Testis (tissue), 5 donors: ENCODE measurements at places on chromosomes 5 and 9. TPM values are rescaled to one million over a fixed set of nuclear protein-coding genes. Genes with fewer than 3 reads are reported as not detected.
A peak's percentile ranks its signal among the peaks of the same experiment; 100 is the strongest.

ACOT12 gene
- total RNA-seq = 0.31 TPM

TSLP gene
- total RNA-seq = 1.7 TPM

GRM6 gene
- total RNA-seq = 0.47 TPM

SPATA31C1 gene
- total RNA-seq = 13.5 TPM

GPRIN1 gene
- 5.7 TPM for total RNA-seq

MELK gene
- total RNA-seq = 18.8 TPM

UBE2R2 gene
- total RNA-seq = 72.6 TPM

- H3K4me1 ChIP-seq = no peaks in the 10 kb centered on the region
- no peak overlapping the region for H3K27ac ChIP-seq
- H3K36me3 ChIP-seq = no peaks in the 10 kb centered on the region
- H3K4me3 ChIP-seq = no peak overlapping the region
Measured at GRCh38 chr9:108400297-108400696, 455.5 kb downstream of the ACTL7B start.

- no peak overlapping the region for H3K4me3 ChIP-seq
- no peaks in the 10 kb centered on the region for H3K27me3 ChIP-seq
- DNase-seq = no peak
- H3K27ac ChIP-seq = no peak overlapping the region
- no peaks in the 10 kb centered on the region for H3K4me1 ChIP-seq
Measured at GRCh38 chr5:95595289-95595931, 24.5 kb upstream of the GPR150 start.

- H3K4me1 ChIP-seq = peaks cover 5% of the 10 kb centered on the region
- no peak overlapping the region for H3K27ac ChIP-seq
- H3K4me3 ChIP-seq = no peak overlapping the region
Measured at GRCh38 chr5:149576021-149576420, 5.3 kb upstream of the ARHGEF37 start.

DNA sequence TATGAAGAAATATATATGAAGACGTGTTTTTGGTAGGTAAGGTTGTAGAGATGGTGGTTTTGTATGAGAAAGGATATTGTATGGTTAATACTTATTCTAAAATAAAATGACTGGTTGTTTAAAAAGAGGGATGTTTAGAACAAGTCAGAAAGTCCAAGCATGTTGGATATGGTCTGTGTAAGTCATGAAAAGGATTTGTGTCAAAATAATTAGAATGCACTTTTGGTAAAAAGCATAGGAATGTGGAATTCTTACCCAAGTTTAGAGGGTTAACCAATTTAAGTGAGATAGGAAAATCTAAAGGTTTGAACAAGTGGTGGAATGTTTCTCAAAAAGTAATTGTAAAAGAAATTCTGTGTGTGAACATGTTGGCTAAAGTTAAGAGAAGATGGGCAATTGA lies 1556.5 kb upstream of the C9orf72 start:
- H3K4me3 ChIP-seq = no peak overlapping the region
- no peaks in the 10 kb centered on the region for H3K27me3 ChIP-seq
- no peak overlapping the region for H3K27ac ChIP-seq
- H3K4me1 ChIP-seq = no peaks in the 10 kb centered on the region
- DNase-seq = no peak
- H3K36me3 ChIP-seq = no peaks in the 10 kb centered on the region

- no peaks in the 10 kb centered on the region for H3K4me1 ChIP-seq
- DNase-seq = no peak
- H3K27ac ChIP-seq = no peak overlapping the region
- no peak overlapping the region for H3K4me3 ChIP-seq
Measured at GRCh38 chr5:171258737-171259415, 50.2 kb upstream of the TLX3 start.

GRCh38 chr5:111172504-111172903 lies 51.7 kb upstream of the CAMK4 start:
- H3K4me3 ChIP-seq = no peak overlapping the region
- H3K4me1 ChIP-seq = no peaks in the 10 kb centered on the region
- H3K36me3 ChIP-seq = no peaks in the 10 kb centered on the region
- no peak overlapping the region for H3K27ac ChIP-seq
- DNase-seq = no peak

DNA sequence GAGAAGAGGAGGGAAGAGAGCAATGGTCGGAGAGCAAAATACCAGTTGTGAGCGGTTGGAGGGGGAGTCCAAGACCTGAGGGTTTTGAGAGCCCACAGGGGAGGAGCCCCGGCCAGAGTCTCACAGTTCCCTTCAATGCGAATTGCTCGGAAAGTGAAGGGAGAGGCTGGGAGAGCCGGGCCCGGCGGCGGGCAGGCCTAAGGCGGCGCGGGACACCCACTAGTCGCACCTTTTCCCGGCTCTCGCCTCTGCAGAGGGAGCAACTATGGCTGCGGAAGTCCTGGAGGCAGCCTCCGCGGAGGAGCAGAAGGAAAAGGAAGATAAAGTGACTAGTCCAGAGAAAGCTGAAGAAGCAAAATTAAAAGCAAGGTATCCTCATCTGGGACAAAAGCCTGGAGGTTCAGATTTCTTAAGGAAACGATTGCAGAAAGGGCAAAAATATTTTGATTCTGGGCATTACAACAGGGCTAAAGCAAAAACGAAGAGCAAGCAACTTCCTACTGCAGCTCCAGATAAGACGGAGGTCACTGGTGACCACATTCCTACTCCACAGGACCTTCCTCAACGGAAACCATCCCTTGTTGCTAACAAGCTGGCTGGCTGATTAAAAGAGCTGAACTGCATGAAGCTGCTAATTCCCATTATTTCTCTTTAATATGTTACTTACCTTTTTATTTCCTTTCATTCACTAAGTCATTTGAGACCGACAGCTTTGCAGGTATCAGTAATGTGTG lies 6.5 kb upstream of the BTNL3 start:
- no peak overlapping the region for H3K27ac ChIP-seq
- peak overlapping the region; percentile 10 for H3K4me3 ChIP-seq
- no peaks in the 10 kb centered on the region for H3K36me3 ChIP-seq
- H3K27me3 ChIP-seq = no peaks in the 10 kb centered on the region

DNA sequence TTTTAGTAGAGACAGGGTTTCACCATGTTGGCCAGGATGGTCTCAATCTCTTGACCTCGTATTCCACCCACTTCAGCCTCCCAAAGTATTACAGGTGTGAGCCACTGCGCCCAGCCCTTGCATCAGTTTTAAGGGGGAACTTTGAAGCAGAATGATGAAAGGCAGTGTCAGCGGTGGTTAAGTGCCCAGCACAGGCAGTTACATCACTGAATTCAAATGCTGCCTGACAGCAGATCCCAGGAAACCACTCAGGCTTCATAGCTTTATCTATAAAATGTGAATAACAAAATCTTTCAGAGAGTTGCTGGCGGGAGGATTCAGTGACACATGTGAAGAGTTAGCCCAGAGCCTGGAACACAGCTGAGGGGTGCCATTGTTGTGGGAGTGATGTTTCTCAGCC lies 26.5 kb downstream of the FGF1 start:
- DNase-seq = no peak
- no peak overlapping the region for H3K27ac ChIP-seq

DNA sequence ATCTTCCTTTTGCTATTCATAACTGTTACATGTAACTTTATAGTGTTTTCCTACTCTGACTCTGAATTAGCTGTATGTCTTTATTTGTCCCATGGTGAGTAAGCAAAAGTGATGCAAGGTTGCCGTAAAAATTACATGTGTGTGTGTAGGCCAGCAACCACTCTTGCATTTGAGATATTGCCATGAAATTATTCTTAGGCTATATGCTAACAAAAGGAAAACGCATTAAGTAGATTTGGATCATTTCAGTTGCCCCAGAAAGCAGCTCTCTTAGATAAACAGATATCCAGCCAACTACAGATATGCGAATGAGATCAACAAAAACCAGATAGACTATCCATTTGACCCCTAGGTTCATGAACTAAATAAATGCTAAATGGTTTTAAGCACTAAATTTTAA lies 73.6 kb downstream of the CYLC2 start:
- H3K27ac ChIP-seq = no peak overlapping the region
- no peak for DNase-seq
- H3K36me3 ChIP-seq = no peaks in the 10 kb centered on the region

DNA sequence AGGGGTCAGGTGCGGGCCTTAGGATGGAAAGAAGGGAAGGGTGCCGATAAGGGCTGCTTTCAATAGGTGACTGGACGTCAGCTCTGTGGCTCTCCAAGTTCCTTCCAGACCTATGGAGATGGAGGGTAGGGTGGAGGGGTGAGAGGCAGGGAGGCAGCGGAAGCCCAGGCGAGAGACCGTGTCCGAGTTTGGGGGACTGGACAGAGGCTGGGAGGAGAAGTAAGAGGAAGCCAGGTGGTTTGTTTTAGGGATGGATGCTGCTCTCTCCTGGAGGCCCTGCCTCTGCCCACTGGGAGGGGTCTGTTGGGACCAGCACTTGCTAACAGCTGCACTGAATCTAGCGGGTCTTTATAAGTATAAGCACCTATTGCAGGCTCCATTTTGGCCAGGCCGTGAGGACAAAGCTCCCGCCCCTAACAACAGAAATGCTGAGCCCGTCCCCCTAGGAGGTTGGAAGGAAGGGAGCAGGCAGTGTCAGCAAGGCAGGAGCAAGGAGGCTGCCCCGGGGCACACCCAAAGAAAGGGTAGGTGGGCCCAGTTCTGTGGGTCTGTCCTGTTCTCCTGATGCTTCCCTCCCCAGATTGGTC lies 167.5 kb downstream of the DAB2IP start:
- no peak overlapping the region for H3K27ac ChIP-seq
- no peaks in the 10 kb centered on the region for H3K27me3 ChIP-seq
- no peaks in the 10 kb centered on the region for H3K36me3 ChIP-seq
